ENCODE measurements at places on chromosomes 11 and 22.

DNA sequence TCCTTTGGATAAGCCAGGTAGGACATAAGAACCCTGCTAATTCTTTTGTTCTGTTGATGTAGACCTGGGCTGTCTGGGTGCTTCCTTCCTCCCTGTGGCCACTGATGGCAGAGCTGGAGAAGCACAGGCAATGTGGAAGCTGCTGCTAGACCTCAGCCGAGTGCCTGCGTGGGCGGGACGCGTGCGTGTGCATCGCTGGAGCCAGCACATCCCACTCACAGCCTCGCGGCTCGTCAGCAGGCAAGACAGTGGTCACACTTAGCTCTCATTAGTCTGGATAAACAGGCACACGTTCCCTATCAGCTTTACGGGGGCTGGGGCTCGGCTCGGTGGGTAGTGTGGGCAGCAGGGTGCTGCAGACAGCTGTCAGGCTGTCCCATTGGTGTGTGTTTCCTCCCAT lies 155.7 kb downstream of the GRIK4 start:
- DNase-seq, result peak; percentile 91

DNA sequence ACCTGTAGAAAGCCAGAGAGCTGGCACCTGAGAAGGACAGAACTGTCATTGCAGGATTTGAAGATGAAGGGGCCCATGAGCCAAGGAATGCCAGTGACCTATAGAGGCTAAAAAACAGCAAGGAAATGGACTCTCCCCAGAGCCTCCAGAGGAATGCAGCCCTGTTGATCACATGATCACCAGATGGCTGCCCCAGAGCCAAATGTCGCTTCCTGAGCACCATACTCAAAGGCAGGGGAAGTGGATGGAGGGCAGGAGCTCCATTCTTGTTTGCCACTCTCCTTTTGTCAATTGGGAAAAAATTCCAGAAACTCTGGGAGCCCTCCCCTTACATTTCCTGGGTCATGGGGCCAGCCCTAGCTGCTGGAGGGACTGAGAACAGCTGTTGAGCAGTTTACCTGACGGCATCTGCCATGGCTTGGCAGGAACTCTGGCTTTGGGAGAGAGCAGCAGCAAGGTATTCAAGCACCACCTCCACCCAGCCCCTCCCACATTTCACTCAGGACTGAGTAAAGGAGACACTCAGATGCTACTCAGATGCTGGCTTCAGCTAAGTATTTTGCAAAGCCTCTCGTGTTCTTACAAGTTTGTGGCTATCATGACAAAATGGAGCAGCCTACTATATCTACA lies 46.9 kb downstream of the DKK3 start:
- DNase-seq, result no peak

GRCh38 chr22:41526226-41526829 lies 17.9 kb downstream of the POLR3H start:
- no peak for DNase-seq

DNA sequence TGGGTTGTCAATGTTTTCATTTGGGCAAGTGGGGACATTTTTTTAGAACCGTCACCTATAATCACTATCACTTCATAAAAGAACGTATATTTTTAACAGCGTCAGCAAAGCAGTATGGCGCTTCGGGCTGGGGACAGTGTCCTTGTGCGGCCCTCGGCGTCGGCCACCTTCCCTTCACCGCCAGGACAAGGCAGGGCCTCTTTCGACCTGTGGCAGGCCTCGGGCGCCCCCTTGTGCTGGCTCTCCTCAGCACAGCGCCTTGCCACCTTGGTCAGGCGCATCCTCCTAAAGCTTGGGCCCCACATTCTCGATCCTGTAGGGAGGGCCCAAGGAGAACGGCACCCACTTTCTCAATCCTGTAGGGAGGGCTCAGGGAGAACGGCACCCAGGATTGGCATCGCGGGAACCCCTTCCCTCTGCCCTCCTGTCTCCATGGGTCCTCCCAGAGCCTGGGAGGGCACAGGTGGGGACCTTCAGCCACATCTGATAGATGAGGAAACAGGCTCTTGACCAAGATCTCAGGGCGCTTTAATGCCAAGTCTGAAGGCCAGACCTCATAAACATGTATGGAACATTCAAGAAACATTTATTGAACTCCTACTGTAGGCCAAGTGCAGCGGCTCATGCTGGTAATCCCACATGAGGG lies 11.5 kb upstream of the FADD start:
- DNase-seq, result peak; percentile 86

DNA sequence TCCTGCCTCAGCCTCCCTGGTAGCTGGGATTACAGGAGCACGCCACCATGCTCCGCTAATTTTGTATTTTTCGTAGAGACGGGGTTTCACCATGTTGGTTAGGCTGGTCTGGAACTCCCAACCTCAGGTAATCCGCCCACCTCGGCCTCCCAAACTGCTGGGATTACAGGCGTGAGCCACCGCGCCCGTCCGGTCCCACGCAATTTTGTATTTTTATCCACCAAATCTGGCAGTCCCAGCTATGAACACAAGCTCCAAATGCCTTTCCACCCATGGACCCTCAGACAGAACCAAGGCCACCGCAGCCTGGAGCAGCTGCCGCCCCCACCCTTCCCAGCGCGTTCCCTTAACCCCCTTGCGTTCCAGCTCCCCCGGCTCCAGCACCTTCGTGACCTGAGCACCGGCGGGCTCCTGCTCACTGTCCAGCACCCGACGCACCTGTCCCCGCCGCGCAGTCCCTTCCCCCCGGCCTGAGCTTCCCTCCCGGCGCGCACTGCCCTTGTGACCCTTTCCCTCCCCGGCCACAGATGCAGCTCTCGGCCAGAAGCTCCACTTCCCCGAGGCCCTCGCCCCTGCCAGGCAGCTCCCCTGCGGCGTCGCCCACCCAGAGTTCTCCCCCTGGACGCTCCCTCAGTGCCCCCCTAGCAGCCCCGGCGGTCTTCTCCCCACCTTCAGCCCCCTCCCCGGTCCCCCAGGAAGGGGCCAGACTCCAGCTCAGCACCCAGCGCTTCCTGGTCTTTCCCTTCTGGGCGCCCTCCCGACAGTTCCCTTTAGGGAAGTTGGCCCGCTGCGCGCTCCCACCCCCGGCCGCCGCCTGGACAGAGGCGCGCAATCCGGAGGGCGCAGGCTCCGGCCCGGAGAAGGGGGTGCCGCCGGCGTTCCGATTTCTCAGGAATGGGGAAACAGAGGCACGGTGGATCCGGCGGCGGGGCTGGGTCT lies 5.6 kb upstream of the ZBED4 start:
- peak; percentile 88 for DNase-seq

- no peak for DNase-seq
Measured at GRCh38 chr11:69398529-69399492, 82.7 kb upstream of the LINC01488 start.

DNA sequence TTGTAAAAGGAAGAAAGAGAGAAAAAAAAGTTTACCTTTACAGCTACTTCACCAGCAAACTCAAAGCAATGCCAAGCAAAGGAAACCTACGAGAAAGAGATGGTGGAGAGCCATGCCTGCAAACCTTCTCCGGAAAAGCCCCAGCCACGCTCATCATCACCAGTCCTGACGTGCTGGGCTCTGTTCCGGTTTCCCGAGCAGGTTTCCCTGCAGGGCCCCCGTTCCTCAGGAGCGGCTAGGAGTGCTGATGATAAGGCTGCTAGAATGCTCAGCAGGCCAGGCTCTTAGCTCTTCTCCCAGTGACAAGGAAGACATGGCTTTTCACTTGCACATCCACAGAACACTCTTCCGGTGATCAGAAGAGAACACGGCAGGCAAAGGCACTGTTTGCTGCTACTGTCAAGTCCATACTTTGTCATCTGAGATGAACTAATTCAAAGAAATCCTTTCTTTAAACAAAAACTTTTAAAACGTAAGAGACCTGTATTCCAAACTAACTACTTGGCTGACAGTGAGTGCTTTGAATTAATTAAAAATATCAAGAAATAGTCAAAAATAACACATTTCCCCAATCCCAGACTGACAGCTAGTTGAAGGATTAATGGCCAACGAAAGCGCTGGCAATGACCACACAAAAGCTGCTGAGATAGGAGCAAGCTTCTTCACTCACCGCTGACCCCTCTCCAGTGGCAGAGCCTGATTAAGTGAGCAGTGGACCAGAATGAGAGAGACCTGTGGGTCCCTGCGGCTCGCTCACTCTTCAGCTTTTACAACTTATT lies 35.8 kb downstream of the DUSP8 start:
- no peak for DNase-seq

GRCh38 chr11:75204685-75205563 lies 35.6 kb upstream of the TPBGL start:
- DNase-seq, result peak; percentile 90

DNA sequence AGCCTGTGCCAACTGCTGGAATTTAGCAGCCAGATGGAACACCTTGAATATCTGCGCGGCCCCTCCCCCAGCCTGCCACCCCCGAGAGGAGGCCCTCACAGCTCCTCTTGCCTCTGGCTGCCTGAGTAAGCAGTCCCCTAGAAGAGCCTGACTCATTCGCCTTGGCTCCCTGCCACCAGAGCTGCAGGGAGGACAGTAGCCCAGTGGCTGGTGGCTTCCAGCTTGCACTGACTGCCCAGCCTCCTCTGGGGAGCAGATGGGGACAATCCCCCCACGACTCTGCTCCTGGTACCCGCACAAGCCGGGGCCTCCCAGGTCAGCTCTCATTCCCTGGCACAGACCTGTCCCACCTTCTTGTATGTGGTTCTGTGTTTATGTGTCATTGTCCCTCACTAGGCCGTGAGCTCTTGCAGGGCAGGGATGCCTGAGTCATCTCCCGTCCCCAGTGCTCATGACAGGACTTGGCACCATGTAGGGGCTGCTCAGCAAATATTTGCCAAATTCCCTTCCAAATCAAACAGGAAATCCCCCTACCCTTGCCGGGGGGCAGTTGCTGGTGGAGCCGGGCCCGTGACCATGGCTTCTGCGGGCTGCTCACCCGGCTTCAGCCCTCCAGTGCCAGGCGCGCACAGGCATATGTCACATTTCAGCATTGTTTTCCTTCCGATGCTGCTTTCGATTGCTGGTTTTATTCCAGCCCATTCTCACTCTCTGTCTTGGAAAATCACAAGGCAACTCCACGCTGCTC lies 43.6 kb downstream of the CACNG2 start:
- DNase-seq, result peak; percentile 94

DNA sequence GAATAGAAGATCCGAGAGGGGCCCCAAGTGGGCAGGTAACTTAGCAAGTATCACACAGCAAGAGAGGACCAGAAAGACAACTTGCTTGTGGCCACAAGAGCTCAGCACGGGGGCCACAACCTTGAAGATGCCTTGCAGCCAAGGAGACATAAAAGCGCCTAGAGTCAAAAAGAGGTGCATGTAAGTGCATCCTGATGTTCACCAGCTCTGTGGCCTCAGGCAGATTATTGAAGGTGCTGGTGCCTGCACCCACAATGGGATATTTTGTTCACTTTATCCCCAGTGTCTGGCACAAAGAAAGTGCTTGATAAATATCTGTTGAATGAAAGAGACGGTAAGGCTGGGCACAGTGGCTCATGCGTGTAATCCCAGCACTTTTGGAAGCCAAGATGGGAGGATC lies 106.0 kb upstream of the ASPHD2 start:
- DNase-seq, result no peak

GRCh38 chr11:10784232-10785145 lies 24.2 kb downstream of the EIF4G2 start:
- DNase-seq, result no peak

- DNase-seq, result peak; percentile 51
Measured at GRCh38 chr11:45031912-45032519, 81.3 kb upstream of the TP53I11 start.

- DNase-seq, result peak; percentile 28
Measured at GRCh38 chr22:37230673-37231405, 13.2 kb downstream of the RAC2 start.

DNA sequence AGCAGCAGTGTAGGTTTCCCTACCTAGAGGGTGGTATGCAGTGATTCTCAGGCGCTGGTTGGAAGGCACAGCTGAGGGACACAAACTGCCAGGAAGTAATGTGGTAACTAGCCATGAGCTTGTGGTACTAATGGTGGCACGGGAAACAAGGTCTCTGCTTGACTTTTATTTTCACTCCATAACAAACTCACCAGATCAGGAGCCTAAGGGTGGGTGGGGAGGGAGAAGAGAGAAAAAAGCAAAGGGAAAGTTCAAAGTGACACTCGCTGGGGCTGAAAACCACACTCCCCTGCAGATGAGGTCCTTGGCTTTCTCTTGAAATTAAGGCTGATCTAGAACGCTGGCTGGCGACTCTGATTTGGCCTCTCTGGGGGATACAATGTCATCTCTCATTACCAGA lies 22.0 kb downstream of the TRAF6 start:
- peak; percentile 16 for DNase-seq

DNA sequence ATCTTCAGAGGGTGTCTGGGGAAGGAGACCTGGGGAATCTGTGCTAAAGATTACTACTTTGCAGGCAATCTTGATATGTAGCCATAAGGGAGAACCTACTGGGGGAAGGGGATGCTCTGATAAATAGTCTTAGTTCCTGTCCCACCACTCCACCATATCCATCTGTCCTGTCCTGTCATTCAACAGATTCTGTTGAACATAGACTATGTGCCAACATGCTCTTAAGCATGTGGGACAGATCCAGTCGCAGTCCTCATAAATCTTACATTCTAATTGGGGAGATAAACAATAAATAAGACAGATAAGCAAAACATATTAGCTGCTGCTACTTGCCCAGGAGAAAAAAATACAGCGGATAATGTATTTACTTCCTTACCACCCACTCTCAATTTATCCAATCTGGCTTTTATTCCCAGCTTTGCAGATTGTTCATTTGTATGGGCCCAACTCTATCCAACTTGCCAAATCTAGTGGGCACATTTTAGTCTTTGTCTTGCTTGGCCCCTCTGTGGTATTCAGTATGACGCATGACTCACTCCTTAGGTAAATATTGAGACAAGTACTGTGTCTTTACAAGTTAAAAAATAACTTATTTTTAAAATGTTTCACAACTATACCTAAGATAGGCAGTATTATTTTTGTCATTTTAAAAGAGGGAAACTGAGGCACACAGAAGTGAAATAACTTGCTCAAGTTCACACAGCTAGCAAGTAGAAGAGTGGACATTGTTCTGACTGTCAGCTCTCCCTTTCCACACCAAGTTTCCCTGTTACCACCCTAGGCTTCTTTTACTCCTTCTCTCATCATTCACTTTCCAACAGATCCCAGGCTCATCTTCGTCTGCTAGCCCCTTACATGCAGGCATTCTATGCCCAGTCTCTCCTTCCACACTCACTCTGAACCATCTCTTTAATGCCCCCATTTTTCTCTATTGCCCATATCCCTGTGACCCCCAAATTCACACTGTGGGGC lies 133.6 kb upstream of the SESN3 start:
- no peak for DNase-seq

DNA sequence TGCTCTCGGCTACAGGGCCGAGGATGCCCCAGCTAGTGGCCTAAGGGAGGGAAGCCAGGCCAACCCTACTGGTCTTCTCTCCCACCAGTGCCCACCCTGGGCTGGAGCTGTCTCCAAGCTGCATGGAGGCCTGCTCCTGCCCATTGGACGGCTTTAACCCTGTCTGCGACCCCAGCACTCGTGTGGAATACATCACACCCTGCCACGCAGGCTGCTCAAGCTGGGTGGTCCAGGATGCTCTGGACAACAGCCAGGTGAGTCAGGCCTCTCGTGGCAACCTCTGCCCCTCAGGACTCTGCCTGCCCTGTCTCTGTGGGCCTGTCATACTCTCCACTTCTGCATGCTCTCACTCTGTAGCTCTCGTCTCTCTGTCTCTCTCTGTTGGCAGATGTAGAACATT lies 44.1 kb upstream of the TPBGL start:
- no peak for DNase-seq

- no peak for DNase-seq
Measured at GRCh38 chr11:7617032-7617431, 56.3 kb downstream of the CYB5R2 start.

Data from suppressor macrophage (primary cell).